ENCODE measurements at places on chromosomes 16 and 17. TPM values are rescaled to one million over a fixed set of nuclear protein-coding genes. Genes with fewer than 3 reads are reported as not detected.

Gene CCT6B
- total RNA-seq, result 1.9 TPM

DNA sequence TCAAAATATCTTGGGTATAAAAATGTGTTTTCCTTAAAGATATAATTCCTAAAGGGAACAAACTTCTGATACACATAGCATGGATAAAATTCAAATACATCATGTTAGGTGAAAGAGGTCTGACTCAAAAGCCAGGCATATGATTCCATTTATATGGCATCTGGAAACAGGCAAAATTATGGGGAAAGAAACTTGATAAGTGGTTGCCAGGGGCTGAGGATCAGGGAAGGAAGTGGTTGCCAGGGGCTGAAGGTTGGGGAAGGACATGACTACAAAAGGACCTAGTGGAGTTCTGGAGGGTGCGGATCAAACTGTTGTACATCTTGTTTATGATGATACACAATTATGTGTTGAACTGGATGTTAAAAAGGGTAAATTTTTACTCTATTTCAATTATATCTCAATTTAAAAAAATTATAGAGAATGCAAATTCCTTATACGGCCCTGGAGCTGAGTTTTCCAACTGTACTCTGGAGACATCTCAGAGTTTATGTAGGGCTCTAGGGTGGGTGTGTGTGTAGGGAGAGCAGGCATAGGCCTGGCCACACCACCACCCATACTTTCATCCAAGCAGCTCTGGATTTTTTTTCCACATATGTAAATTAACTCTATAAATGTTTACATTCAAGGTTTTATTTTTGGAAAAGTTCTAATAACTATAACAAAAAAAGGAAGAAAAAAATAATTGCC is 55.0 kb downstream of the AMFR start:
- no peak overlapping the region for H3K4me3 ChIP-seq
- no peaks in the 10 kb centered on the region for H3K27me3 ChIP-seq
- H3K27ac ChIP-seq, result no peak overlapping the region
- H3K36me3 ChIP-seq, result peaks cover 7% of the 10 kb centered on the region
- peaks cover 13% of the 10 kb centered on the region for H3K4me1 ChIP-seq

GRCh38 chr16:72989579-72990551 is 58.1 kb downstream of the ZFHX3 start:
- DNase-seq, result no peak
- H3K27ac ChIP-seq, result no peak overlapping the region
- H3K36me3 ChIP-seq, result no peaks in the 10 kb centered on the region
- no peaks in the 10 kb centered on the region for H3K4me1 ChIP-seq
- peak overlapping the region; percentile 5 for H3K4me3 ChIP-seq
- no peaks in the 10 kb centered on the region for H3K27me3 ChIP-seq

DNA sequence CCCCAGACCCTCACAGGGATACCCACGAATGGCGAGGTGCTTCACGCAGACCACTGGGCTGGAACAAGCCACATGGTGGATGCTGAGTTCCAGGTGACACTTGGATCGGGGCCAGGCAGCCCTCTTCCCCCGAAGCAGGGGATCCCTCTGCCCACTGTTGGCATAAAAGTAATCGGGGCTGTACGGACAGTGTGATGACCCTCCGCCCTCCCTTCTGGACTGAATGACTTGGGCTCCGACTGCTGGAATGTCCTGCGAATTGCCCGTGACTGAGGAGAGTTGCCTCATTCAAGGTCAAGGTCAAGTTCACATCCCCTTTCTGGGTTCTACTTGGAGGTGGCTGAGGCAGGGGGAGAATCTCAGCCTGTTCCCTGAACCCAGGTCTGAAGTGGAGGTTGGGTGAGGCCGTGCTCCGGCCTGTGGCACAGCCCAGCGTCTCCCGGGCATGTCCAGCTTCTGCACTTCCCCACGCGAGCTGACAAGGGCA is 28.5 kb upstream of the CREBBP start:
- no peak for DNase-seq
- H3K27ac ChIP-seq, result no peak overlapping the region
- peaks cover 4% of the 10 kb centered on the region for H3K27me3 ChIP-seq
- H3K4me1 ChIP-seq, result no peaks in the 10 kb centered on the region

DNA sequence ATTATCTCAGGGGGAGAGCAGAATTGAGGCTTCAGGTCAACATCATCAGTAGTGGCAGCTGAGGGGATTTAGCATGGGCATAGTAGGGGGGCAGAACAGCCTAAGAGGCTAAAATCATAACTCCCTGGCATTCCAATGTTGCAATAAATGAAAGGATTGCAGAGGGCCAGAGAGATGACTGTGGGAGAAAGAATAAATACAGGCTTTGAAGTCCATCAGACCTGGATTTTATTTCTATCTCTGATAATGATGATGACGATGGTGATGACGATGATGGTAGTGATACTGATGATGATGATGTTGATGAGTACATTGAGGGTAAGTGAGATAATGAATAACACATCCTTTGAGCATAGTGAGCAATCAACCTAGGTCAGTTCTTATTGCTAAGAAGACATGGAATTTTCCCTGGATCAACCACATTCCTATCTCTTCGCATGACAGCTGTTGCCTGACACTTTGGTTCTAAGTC is 107.4 kb upstream of the CDH11 start:
- H3K4me3 ChIP-seq, result no peak overlapping the region
- no peaks in the 10 kb centered on the region for H3K36me3 ChIP-seq
- no peaks in the 10 kb centered on the region for H3K27me3 ChIP-seq

Gene PIGQ
- total RNA-seq, result 60.9 TPM

GRCh38 chr17:63378411-63379375 is 67.4 kb downstream of the CYB561 start:
- H3K27ac ChIP-seq, result no peak overlapping the region
- H3K27me3 ChIP-seq, result no peaks in the 10 kb centered on the region
- no peak for DNase-seq
- no peak overlapping the region for H3K4me3 ChIP-seq

Gene ITGB4
- total RNA-seq, result 0.90 TPM

Gene CDK5RAP3
- total RNA-seq, result 278 TPM

GRCh38 chr16:79071424-79071823 is 529.1 kb downstream of the MAF start:
- H3K4me3 ChIP-seq, result peak overlapping the region; percentile 9
- no peaks in the 10 kb centered on the region for H3K36me3 ChIP-seq
- H3K4me1 ChIP-seq, result peaks cover 15% of the 10 kb centered on the region
- H3K27me3 ChIP-seq, result peaks cover 8% of the 10 kb centered on the region
- no peak overlapping the region for H3K27ac ChIP-seq
- no peak for DNase-seq

DNA sequence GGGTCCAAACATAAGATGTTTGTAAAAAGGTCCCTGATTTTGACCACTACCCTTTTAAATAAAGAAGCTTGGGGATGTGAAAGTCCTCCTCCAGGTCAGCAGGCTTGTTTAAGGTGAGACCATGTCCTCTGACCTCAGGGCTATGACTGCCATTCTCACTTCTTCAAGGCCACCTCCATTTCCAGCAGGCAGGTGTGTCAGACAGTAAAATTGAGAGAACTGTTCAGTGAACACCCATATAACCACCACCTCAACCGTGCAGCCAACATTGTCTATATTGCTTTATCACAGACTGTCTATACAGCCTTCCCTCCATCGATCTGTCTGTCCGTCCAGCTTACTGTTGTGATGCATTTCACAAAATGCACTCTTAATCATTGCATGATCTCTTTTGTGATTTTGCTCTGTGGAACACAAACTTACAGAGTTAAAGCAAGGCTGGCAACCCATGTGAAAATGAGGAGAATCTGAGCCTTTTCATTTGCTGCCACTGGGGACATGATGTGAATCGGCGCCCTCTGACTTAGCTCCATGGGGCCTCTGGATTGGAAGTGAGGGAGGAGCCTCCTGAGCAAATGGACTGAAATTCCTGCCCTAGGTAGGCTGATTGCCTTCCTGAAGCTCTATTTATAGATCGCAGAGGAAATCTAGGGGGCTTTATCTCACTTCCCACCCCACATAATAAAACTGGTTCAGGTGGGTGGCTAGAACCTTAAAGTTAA is 53.8 kb downstream of the ZNRF1 start:
- no peaks in the 10 kb centered on the region for H3K27me3 ChIP-seq
- H3K36me3 ChIP-seq, result no peaks in the 10 kb centered on the region
- H3K4me1 ChIP-seq, result peaks cover 24% of the 10 kb centered on the region
- no peak for DNase-seq
- H3K4me3 ChIP-seq, result no peak overlapping the region
- no peak overlapping the region for H3K27ac ChIP-seq

Gene CDRT15L2
- total RNA-seq, result not detected

GRCh38 chr16:57192720-57193486 is 6.8 kb downstream of the RSPRY1 start:
- no peaks in the 10 kb centered on the region for H3K27me3 ChIP-seq
- no peak overlapping the region for H3K4me3 ChIP-seq
- no peaks in the 10 kb centered on the region for H3K36me3 ChIP-seq
- H3K27ac ChIP-seq, result peak overlapping the region; percentile 6
- peaks cover 19% of the 10 kb centered on the region for H3K4me1 ChIP-seq
- DNase-seq, result no peak

DNA sequence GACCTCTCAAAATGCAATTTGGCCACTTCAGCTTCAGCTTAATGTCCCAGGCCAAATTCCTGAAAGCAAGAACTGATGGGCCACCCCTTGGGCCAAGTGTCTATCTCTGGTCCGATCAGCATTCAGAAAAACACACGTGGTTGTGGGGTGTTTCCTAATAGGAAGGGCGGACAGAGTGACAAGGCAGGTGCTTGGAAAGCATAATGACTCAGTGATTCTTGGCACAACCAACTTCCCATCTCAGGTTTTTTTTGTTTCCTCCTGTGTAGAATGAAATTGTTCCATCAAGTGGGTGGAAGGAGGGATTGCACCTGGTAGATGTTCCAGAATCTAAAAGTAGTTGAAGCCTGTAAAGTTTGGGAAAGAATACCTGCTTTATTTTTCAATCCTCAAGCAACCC is 155.6 kb downstream of the HS3ST2 start:
- no peaks in the 10 kb centered on the region for H3K4me1 ChIP-seq
- no peak overlapping the region for H3K4me3 ChIP-seq
- H3K27me3 ChIP-seq, result peaks cover 42% of the 10 kb centered on the region
- no peak for DNase-seq
- H3K27ac ChIP-seq, result no peak overlapping the region

- DNase-seq, result no peak
- peak overlapping the region; percentile 67 for H3K4me3 ChIP-seq
- H3K27me3 ChIP-seq, result no peaks in the 10 kb centered on the region
- peak overlapping the region; percentile 57 for H3K27ac ChIP-seq
- no peaks in the 10 kb centered on the region for H3K36me3 ChIP-seq
Measured at GRCh38 chr16:1993731-1994131, 4.0 kb downstream of the SYNGR3 start.

Gene CHD9NB
- not detected for total RNA-seq

- no peak overlapping the region for H3K4me3 ChIP-seq
- H3K27me3 ChIP-seq, result no peaks in the 10 kb centered on the region
- H3K27ac ChIP-seq, result no peak overlapping the region
- DNase-seq, result no peak
Measured at GRCh38 chr17:72255481-72255880, 134.7 kb downstream of the SOX9 start.

DNA sequence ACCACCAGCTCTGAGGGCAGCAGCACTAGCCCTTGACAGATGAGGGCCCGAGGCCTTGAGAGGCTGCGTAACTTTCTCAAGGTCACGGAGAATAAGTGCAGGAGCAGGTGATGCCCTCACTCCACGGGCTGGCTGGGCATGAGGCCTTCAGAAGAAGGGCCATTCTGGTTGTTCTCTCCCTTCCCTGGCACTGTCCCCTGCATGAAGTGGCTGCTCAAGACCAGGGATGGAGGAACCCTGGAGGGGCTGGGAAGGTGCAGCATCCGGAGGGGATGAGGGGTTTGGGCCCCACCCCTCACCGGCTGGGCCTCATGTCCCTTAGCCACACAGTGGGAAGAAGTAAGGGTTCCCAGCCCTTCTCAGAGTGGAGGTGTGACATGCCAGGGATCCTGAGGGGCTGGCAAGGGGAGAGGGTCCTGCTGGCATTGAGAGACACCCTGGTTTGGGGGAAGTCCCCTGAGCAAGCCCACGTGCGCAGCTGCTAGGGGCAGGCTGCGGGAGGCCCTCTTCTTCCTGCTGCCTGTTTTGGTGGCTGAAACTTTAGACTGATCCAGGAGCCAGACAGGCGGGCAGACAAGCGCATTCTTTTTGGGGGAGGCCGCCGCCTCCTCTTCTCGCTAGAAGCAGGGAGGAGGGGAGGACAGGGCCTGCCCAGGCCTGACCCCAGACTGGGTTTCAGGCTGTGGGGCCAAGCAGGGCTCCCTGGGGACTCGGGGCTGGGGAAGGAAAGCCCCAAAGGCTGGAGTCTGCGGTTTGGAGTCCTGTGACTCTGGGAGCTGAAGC is 74.0 kb downstream of the N4BP1 start:
- peaks cover 31% of the 10 kb centered on the region for H3K4me1 ChIP-seq
- no peak overlapping the region for H3K27ac ChIP-seq
- no peak overlapping the region for H3K4me3 ChIP-seq
- DNase-seq, result no peak
- H3K36me3 ChIP-seq, result no peaks in the 10 kb centered on the region

DNA sequence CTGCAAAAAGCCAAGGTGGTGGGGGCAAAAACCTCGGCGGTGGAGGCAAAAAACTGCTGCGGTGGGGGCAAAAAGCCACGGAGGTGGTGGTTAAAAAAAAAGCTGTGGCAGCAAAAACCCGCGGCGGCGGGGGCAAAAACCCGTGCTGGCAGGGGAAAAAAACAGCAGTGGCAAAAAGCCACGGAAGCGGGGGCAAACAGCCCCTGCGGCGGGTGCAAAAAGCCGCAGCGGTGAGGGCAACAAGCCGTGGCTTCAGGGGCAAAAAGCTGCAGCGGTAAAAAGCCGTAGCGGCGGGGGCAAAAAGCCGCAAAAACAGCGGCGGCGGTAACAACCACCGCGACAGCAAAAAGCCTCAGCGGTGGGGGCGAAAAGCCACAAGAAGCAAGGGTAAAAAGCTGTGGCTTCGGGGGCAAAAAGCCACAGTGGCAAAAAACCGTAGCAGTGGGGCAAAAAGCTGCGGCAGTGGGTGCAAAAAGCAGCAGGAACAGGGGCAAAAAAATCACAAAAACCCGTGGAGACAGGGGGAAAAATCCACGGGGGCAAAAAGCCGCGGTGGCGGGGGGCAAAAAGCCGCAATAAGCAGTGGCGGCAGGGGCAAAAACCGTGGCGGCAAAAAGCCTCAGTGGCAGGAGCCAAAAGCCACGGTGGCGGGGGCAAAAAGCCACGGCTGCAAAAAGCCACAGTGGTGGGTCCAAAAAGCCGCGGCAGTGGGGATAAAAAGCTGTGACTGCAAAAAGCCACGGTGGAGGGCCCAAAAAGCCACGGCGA is 193.7 kb downstream of the SHCBP1 start:
- no peak overlapping the region for H3K27ac ChIP-seq
- H3K4me1 ChIP-seq, result no peaks in the 10 kb centered on the region
- DNase-seq, result no peak

DNA sequence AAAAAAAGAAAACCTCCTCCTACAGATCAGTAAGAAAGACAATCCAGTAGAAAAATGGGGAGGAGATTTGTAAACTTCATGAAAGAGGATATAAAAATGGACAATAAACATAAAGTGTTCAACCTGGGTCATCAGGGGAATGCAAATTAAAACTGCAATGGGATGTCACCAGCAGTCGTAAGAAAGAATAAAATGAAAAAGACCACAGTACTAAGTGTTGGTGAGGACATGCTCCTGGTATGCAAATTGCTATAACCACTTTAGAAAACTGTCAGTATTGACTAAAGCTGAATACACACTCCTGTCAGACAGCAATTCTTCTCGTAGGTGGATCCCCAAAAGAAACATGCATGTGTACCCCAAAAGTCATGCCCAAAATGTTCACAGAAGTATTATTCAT is 265.3 kb upstream of the CACNG5 start:
- H3K4me3 ChIP-seq, result no peak overlapping the region
- peaks cover 15% of the 10 kb centered on the region for H3K4me1 ChIP-seq
- no peaks in the 10 kb centered on the region for H3K27me3 ChIP-seq
- no peak for DNase-seq
- no peaks in the 10 kb centered on the region for H3K36me3 ChIP-seq
